ENCODE measurements at places on chromosomes 6 and 20. TPM values are rescaled to one million over a fixed set of nuclear protein-coding genes. Genes with fewer than 3 reads are reported as not detected.
A peak's percentile ranks its signal among the peaks of the same experiment; 100 is the strongest.

Gene DEFB124
- not detected for total RNA-seq

Gene BPIFB2
- total RNA-seq = not detected

Gene TNNC2
- total RNA-seq = 3.6 TPM

Gene CAPN11
- not detected for total RNA-seq

Gene EXOC2
- 14.2 TPM for total RNA-seq

Gene PSORS1C2
- not detected for total RNA-seq

Gene C6orf141
- total RNA-seq = 2.5 TPM

Gene LY6G5C
- 1.2 TPM for total RNA-seq

Gene RGS17
- 0.36 TPM for total RNA-seq

Gene IPCEF1
- total RNA-seq = 1.3 TPM

Gene NEDD9
- 20.0 TPM for total RNA-seq

Gene TULP1
- total RNA-seq = 0.17 TPM

Gene TMC2
- not detected for total RNA-seq

Gene HLA-DPA1
- total RNA-seq = 62.0 TPM

Gene LKAAEAR1
- not detected for total RNA-seq

DNA sequence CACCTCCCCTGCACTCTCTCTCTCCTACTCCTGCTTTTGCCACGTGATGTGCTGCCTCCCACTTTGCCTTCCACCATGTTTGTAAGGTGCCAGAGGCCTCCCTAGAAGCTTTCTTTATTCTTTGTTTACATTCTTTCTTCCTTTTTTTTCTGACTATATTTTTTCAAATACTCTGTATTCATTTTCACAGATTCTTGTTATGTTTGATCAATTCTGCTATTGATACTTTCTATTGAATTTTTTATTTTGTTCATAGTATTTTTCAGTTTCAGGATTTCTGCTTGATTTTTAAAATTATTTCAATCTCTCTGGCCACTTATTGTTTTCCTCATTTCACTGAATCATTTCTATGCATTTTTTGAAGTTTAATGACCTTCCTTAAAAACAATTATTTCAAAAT is 801.8 kb downstream of the GRIK2 start:
- H3K4me1 ChIP-seq = no peaks in the 10 kb centered on the region
- no peak overlapping the region for H3K4me3 ChIP-seq
- no peak for DNase-seq
- no peaks in the 10 kb centered on the region for H3K36me3 ChIP-seq
- H3K27ac ChIP-seq = no peak overlapping the region
- H3K27me3 ChIP-seq = no peaks in the 10 kb centered on the region

DNA sequence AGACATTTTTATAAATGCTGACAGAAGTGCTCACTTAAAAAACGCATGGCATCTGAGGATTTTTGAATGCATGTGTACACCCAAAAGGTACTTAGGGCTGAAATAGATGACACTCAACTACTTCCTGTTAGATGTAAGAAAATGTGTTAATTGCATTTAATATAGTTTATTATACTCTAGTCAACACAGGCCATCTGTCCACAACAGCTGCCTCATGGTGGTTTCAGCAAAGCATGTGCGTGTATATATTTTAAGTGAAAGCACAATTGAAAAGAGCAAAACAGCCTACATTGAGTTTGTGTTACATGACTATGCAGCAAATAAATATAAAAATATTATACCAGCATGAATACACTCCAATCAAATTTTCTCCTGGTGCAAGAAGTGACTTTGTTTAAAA is 1233.0 kb upstream of the EYS start:
- H3K4me1 ChIP-seq = no peaks in the 10 kb centered on the region
- H3K27ac ChIP-seq = no peak overlapping the region
- H3K27me3 ChIP-seq = no peaks in the 10 kb centered on the region
- H3K4me3 ChIP-seq = no peak overlapping the region
- H3K36me3 ChIP-seq = no peaks in the 10 kb centered on the region

DNA sequence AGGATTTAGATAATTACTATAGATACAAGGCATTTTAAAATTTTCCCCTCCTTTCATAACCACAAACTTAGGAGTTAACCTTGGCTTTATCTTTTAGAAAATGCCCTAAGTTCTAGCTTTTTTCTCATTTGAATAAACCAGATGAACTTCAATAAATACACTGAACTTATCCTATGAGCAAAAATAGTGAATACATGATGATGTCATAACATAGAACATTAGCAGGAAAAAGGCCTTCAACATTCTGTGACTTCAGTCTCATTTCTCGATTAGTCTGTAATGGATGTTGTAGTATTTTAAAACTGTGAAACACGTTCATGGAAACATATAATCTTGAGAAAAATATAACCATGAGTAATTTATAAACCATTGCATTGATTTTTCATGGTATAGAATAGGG is 550.7 kb downstream of the PKHD1 start:
- H3K27ac ChIP-seq = no peak overlapping the region
- H3K4me1 ChIP-seq = no peaks in the 10 kb centered on the region
- no peak for DNase-seq
- H3K27me3 ChIP-seq = no peaks in the 10 kb centered on the region
- H3K36me3 ChIP-seq = no peaks in the 10 kb centered on the region

DNA sequence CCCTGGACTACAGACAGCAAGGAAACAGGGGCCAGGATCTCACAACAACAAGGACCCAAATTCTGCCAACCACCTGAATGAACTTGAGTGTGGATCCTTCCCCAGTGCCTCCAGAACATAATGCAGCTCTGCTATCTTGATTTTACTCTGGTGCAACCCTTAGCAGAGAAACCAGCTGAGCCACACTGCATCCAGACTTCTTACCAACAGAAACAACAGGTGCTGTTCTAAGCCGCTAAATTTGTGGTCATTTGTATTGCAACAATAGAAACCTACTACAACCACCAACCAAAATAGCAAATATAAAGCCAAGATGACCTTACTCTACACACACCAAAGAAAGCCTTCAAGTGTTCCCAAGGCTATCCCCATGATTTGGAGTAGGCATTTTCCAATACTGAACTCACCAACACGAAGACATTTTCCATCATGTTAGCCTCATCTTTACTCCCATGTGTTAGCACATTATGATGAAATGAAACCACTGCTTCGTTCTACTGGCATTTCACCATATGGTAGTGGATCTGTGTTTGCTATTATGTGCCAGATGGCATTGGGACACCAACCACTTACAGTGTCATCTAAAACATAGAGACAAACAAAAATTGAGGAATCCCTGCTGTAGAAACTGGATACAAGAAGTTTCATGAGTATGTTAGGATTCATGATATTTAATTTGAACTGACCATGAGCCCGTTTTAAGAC is 249.8 kb upstream of the ID4 start:
- DNase-seq = no peak
- no peak overlapping the region for H3K27ac ChIP-seq
- H3K36me3 ChIP-seq = no peaks in the 10 kb centered on the region
- no peaks in the 10 kb centered on the region for H3K4me1 ChIP-seq
- no peak overlapping the region for H3K4me3 ChIP-seq
- no peaks in the 10 kb centered on the region for H3K27me3 ChIP-seq

DNA sequence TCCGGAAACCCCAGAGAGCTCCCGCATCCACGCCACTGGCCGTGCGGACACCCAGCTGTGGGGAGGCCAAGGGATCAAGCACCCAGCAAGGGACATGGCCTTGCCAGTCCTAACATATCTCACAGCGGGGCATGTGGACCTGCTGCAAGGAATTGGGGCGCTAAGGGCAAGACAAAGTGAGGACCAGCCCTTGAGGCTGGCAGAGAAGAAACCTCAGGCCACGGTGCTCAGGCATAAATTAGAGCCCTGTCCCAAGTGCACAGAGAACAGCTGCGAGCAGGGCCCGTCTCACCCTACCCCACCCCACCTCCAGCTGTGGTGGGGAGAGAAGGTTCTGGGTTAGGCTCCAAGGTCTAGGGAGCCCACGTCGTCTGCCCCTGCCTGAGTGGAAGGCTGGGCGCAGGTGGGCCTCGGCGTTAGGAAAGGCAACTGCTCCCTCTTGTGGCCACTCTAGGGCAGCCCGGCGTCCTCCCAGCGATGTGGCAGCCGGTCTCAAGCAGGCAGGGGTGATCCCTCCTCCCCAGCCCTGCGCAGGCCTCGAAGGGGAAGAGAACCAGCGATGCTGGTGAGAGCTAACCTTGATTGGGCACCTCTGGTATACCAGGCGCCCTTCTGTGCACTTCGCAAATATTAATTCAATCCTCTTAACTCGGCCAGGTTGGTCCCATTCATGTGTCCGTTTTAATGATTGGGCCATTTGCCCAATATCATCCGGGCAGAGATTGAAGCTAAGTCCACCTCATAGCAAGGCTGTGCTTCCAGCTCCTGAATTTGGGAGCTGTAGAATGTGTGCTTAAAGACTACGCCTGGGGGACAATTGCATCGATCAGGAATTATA is 235.8 kb downstream of the NFATC2 start:
- no peak overlapping the region for H3K4me3 ChIP-seq
- H3K36me3 ChIP-seq = no peaks in the 10 kb centered on the region
- H3K27me3 ChIP-seq = no peaks in the 10 kb centered on the region
- no peaks in the 10 kb centered on the region for H3K4me1 ChIP-seq
- H3K27ac ChIP-seq = no peak overlapping the region
- peak; percentile 73 for DNase-seq

DNA sequence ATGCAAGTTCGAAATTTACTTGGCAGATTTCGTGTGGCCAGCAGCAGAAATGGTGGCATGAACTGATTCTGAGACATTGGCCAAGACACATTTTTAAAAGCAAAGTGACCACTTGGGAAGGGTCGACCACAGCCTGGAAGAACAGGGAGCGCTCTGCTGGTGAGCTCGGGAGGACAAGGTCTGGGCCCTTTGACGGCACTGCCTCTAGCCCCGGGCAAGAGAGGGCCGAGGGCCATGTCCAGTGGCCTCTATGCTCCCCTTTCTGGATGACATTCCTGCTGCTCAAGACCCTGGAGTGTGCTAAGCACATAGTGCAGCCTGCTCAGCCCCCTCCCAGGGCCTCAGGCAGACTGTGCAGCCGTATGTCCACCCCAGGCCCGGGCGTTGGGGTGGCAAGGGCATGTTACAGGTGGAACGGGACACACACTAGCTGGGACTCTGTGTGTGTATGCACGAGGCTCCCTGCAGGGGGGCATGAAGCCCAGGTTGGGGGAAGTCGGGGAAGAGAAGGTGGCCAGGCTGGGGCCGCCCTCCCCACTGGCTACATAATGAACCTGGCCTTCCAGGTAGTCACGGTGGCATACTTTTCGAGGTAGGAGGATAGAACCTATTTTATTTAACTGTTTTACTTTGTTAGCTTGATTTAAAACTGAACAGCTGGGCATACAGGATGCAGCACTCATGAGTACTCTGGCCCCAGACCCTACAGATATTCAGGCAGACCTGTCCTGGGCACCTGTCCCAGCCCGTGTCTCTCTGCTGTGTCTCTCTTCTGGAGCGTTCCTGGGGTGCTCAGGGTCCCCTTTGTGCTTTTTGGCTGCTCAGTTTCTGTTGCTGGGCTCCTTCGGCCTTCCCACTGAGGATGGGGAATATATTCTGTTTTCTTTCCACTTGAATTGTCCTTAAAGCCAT is 6.4 kb downstream of the SYNJ2 start:
- no peaks in the 10 kb centered on the region for H3K36me3 ChIP-seq
- H3K4me3 ChIP-seq = no peak overlapping the region
- peaks cover 11% of the 10 kb centered on the region for H3K4me1 ChIP-seq
- H3K27ac ChIP-seq = no peak overlapping the region
- no peaks in the 10 kb centered on the region for H3K27me3 ChIP-seq
- DNase-seq = no peak

DNA sequence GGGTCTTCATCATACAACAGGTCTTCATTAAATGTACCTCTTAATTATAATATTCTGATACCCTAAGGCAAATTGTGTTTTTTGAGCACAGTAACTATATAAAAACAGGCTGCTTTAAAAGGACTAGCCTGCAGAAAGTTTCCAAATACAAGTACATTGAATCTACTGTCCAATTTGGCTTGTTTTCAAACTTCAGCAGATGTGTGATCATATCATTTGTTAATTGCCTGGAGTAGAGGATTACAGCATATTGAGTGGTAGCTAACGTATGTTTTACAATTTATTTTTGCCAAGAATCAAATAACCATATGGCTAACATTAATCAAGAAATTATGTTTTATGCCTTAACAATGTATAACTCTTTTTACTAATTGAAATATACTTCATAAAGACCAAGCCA is 12.6 kb downstream of the TINAG start:
- H3K27ac ChIP-seq = no peak overlapping the region
- H3K36me3 ChIP-seq = no peaks in the 10 kb centered on the region
- H3K4me1 ChIP-seq = no peaks in the 10 kb centered on the region
- no peaks in the 10 kb centered on the region for H3K27me3 ChIP-seq
- H3K4me3 ChIP-seq = no peak overlapping the region

GRCh38 chr6:76004202-76004601 is 68.3 kb downstream of the IMPG1 start:
- no peak overlapping the region for H3K4me3 ChIP-seq
- H3K36me3 ChIP-seq = no peaks in the 10 kb centered on the region
- no peaks in the 10 kb centered on the region for H3K4me1 ChIP-seq
- DNase-seq = no peak
- H3K27ac ChIP-seq = no peak overlapping the region
- H3K27me3 ChIP-seq = no peaks in the 10 kb centered on the region

- H3K27me3 ChIP-seq = no peaks in the 10 kb centered on the region
- no peaks in the 10 kb centered on the region for H3K36me3 ChIP-seq
- no peak overlapping the region for H3K4me3 ChIP-seq
- no peaks in the 10 kb centered on the region for H3K4me1 ChIP-seq
- no peak for DNase-seq
These were observed 16.9 kb downstream of the GFOD1 start for GRCh38 chr6:13470238-13471140.

GRCh38 chr6:83132121-83132520 is 60.9 kb downstream of the PGM3 start:
- no peaks in the 10 kb centered on the region for H3K27me3 ChIP-seq
- DNase-seq = no peak
- H3K27ac ChIP-seq = no peak overlapping the region
- H3K4me3 ChIP-seq = no peak overlapping the region
- H3K4me1 ChIP-seq = no peaks in the 10 kb centered on the region
- H3K36me3 ChIP-seq = no peaks in the 10 kb centered on the region

- no peak for DNase-seq
- no peaks in the 10 kb centered on the region for H3K4me1 ChIP-seq
- H3K27me3 ChIP-seq = no peaks in the 10 kb centered on the region
- H3K27ac ChIP-seq = no peak overlapping the region
- no peak overlapping the region for H3K4me3 ChIP-seq
- no peaks in the 10 kb centered on the region for H3K36me3 ChIP-seq
These were observed 70.4 kb downstream of the ALDH5A1 start for GRCh38 chr6:24565196-24565595.

GRCh38 chr6:163520956-163521355 is 106.4 kb downstream of the QKI start:
- H3K36me3 ChIP-seq = no peaks in the 10 kb centered on the region
- H3K4me1 ChIP-seq = no peaks in the 10 kb centered on the region
- no peak overlapping the region for H3K27ac ChIP-seq

DNA sequence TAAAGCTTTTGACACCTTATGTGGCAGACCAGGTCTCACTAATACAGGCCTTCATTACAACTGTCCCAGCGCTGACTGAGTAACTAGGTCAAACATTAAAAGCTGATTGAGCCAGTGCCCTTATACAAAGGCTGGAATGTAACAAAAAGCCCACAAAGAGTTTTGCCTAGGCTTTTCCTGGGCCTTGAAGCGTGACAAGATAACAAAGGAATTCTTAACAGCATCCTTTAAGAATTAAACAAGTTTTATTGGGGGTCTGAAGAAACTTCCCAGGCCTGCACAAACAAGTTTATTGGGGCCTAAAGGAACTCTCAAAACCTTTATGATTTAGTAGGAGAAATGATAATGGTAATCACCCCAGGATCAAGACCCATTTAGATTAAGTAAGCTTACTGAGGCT is 267.6 kb upstream of the FAM83B start:
- no peaks in the 10 kb centered on the region for H3K27me3 ChIP-seq
- H3K27ac ChIP-seq = no peak overlapping the region
- no peaks in the 10 kb centered on the region for H3K4me1 ChIP-seq
- no peaks in the 10 kb centered on the region for H3K36me3 ChIP-seq
